ENCODE measurements at places on chromosomes 5 and 9.

DNA sequence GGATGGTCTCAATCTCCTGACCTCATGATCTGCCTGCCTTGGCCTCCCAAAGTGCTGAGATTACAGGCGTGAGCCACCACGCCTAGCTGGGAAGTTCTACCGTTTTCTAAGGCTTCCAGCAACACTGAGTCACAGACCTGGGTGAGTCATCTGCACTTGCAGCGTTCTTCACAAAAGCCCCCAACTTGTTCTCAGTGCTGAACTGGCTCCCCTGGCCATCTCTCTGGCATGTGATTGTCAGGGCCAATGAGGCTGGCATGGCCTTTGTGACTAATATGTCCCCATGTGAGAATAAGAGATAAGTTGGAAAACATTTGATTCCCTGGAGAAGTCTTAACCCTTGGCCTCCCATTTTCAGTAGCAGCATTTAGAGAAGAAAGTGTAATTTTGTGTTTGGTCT lies 124.4 kb downstream of the WDR41 start:
- no peak for DNase-seq

DNA sequence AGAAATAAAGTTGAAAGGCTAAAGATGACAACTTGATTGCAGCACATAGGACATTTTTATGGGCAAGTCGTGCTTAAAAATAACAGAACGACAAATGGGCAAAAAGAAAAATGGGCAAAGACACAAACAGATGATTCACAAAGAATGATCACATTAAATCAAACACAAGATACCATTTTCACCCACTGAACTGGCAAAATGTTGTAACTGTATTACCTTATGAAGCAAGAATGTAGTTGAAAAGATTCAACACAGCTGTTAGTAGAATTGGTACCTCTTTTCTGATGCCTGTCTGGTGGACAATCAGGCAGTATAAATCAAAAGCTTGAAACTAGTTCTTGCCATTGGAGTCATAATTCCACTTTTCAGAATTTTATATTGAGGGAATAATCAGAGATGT lies 81.0 kb upstream of the PALM2AKAP2 start:
- DNase-seq = no peak

GRCh38 chr9:34125681-34126206 lies 754 bp downstream of the DCAF12 start:
- DNase-seq = no peak

DNA sequence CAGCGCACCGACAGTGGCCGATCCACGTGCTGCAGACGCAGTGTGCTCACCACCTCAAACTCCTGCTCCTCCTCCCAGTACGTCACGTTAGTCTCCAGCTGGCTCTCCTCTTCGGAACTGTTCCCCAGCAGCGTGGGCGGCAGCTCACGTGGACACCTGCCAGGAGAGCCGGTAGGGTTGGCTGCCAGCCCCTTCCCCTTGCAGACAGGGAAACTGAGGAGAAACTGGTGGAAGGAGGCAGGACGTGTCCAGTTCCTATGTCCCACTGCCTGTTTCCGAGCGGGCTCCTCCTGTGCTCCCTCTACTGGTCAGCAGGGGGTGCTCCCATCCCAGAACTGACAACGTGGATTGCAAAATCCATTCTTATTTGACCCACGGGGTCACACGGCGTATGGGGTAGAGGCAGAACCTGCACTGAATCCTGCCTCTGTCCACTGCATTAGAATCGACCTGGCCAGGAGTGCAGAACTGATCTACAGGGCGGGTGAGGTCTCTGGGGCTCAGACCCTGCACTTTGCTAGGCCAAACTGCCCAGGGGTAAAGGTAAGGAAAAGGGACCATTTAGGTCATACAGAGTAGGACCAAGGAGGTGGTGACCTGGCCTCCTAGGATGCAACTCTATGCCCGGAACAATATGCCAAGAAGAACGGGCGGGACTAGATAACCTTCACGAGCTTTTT lies 25.7 kb downstream of the PDGFRB start:
- no peak for DNase-seq

GRCh38 chr9:35741740-35742139 lies 7.3 kb downstream of the GBA2 start:
- DNase-seq = no peak

DNA sequence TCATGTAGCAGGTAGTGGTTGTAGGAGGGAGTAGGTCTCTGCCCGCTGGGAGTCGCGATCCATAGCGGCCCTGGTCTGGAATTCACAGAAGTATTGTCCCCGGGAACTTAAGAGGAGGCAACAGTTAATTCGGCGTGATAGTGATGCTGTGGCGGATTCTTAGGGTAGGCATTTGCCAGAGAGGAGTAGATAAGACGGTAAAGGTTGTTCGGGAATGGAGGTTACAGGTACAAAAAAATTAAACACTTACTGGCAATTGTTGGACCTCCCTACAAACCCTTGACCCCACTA lies 679 bp downstream of the SMC5 start:
- DNase-seq = no peak

- no peak for DNase-seq
Observed at GRCh38 chr9:131252120-131252519, 24.2 kb downstream of the FAM78A start.

GRCh38 chr9:8552732-8553131 lies 753.2 kb upstream of the DMAC1 start:
- DNase-seq = no peak

DNA sequence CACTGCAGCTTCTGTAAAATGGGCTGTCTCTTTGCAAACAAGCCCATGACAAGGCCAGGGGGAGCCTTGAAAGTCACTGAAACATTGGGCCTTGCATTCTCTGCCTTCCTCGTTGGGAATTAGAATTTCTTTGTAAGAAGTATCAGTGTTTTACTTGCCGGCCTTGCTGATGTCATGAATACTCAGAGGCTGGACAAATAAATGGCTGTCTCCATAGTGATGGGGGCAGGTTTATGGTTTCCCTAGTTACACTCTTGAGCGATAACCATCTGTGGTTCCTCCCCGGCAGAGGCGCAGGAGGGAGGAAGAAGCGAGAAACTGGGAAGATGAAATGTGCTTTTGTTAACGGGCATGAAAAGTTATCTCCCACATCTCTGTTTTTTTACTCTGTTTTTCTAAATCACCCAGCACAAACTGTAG lies 272.7 kb upstream of the PANK3 start:
- peak; percentile 60 for DNase-seq

GRCh38 chr9:17065062-17065461 lies 69.8 kb upstream of the CNTLN start:
- DNase-seq = no peak

GRCh38 chr5:71778678-71779276 lies 59.7 kb downstream of the CARTPT start:
- peak; percentile 10 for DNase-seq

- DNase-seq = no peak
Observed at GRCh38 chr5:147073098-147073497, 161.7 kb upstream of the STK32A start.

GRCh38 chr5:175129619-175130018 lies 314.4 kb downstream of the DRD1 start:
- DNase-seq = no peak

DNA sequence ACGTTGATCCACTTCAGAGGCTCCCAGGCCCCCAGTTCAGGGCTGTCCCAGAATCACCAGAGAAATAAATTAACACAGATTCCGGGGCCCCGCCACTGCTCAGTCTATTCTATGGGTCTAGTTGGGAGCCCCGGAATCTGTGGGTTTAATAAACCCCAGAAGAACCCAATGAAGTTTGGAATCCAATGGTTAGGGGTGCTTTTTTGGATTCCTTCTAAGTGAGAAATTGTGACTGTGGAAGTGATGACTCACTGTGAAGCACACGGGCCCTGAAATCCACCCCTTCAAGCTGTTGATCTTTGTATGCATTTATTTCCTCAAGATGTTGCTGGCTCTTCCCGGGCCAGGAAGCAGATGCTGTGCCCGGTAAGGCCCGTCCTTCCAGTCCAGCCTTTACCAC lies 57.3 kb upstream of the SLC28A3 start:
- DNase-seq = no peak

DNA sequence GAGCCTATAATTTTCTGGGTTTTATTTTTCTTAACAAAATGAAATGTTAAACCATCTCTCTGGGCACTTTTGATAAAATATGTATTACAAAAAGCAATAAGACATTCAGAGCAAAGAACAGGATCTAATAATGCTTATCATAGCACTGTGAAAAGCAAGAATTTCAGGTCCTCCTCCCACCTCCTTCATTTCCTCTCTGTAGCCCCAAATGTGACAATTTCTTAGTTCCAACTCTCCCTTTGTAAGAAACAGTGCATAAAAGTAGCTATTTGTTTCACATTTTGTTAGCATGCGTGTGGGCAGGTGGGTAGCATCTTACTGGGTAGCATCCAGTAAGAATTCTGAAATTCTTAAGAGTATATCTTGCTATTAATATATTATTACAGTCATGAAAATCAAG lies 130.9 kb upstream of the RASA1 start:
- no peak for DNase-seq

GRCh38 chr9:112384690-112385089 lies 4.8 kb downstream of the HSDL2 start:
- no peak for DNase-seq

DNA sequence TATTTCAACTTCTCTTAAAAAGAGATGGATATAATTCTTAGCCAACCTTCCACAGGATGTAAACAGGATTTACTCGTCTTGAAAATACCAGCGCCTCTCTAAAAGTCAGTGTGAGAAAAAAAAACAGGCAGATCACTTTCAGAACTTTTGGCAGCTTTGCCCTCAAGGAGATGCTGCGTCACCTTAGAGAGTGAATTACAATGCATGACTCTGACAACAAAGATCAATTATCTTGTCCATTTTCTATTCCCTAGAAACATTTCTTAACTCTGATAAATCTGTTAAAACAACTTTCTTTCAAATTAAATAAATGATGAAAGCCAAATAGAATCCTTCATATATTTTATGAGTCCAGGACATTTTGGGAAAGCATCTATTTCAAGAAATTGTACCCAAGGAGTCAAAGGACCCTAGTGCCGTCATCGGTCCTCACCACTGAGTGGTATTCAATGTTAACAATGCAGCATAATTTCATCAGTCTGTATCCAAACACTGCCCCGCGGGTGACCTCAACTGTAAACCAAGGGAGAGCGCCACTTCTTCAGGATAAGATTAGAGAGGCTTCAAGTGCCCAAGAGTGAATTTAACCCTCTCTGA lies 536.0 kb downstream of the PDE4D start:
- no peak for DNase-seq

GRCh38 chr9:21473236-21473635 lies 8.9 kb downstream of the IFNE start:
- DNase-seq = no peak

- no peak for DNase-seq
Observed at GRCh38 chr5:3218916-3219650, 376.5 kb upstream of the IRX1 start.

GRCh38 chr5:165560648-165561047 lies 2055.2 kb downstream of the MAT2B start:
- no peak for DNase-seq

DNA sequence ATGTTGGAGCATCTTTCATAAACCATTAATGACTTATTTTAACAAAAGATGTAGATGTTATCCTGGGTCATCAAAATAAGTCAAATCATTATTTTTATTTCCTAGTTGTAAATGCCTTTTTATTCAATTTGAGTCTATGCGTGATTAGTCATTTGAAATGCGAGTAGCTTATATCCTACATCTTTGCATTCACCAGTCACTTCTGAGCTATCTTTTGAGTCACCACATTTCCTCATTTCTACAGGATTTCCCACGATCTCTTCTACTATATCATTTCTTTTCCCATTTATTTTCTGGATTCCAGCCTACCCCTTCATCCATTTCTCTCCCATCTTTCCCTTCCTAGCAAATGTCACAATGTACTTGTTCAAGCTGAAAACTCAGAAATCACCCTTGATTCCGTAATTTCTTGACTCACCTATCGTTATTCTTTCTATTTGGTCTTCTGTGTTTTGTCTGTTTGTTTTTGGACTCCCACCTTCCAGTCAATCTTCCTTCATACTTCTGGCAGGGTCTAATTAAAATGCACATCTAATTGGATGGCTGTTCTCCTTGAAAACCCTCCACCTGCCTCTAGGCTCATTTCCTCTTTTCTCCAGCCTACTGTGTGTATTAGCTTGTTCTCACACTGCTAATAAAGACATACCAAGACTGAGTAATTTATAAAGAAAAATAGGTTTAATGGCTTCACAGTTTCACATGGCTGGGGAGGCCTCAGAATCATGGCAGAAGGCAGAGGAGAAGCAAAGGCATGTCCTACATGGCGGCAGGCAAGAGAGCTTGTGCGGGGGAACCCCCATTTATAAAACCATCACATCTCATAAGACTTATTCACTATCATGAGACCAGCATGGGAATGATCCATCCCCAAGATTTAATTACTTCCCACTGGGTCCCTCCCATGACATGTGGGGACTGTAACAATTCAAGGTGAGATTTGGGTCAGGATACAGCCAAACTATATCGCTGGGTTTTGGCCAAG lies 112.4 kb downstream of the MEF2C start:
- DNase-seq = no peak

DNA sequence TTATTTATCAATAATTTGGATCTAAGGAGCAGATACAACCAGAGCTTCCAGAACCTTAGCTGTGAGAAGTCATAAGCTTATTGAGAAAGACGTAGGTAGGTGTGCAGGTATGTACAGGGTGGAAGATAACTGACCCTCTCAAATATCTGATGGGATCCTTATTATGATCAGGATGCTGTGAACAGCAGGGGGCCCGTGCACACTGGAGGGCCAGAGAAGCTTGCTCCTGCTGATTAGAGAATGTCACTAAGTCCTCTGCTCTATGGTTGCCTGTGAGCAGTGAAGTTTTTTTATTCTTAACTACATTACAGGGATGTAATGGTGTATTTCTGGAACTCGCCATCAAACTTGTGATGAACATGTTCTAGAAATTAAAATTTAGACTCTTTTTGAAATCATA lies 108.9 kb upstream of the POU5F2 start:
- DNase-seq = no peak

- DNase-seq = no peak
Observed at GRCh38 chr5:66757834-66758371, 161.7 kb downstream of the MAST4 start.

- no peak for DNase-seq
Observed at GRCh38 chr5:87732875-87733768, 320.4 kb upstream of the CCNH start.

- no peak for DNase-seq
Observed at GRCh38 chr9:125626187-125626586, 80.8 kb downstream of the MAPKAP1 start.

DNA sequence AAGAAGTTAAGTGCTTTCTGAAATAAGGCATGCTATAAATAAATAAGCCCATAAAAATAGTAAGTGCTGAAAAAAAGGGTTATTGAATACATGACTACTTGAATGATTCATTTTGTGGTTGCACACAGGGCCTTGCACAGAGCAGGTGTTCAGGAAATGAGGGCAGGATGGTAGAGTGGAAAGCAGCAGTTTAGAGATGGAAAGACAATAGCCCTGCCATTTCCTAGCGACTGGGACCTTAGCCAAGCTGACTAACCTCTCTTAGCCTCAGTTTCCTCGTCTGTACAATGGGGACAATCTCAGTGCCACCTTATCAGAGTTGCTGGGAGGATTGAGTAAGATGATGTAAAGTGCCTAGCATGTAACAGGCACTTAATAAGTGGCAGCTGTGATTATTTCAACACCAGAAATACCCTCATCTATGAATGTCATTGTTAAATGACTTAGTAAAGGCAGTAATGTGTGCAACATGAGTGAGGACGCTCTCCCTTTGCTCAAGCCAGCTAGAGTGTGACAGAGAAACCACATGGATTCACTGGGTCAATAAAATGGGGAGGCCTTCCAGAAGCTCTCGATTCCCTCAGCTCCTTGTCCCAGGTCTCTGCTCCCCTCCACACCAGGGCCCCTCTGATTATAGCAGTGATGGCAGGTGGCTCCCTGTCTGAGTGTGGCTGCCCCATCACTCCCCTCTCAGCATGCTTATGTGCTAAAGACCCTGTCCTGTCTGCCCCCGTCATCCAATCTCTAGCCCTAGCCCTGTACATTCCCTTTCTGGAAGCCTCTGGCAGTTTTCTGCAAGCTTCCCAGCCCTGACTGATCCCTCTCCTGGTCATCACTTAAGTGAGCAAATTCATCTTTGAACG lies 16.0 kb upstream of the PHF19 start:
- no peak for DNase-seq
